ENCODE measurements at places on chromosomes 7 and 10.

GRCh38 chr7:18200855-18201254 lies 173.2 kb upstream of the PRPS1L1 start:
- no peak for DNase-seq

GRCh38 chr10:113709221-113709838 lies 29.6 kb downstream of the CASP7 start:
- DNase-seq, result peak; percentile 55

DNA sequence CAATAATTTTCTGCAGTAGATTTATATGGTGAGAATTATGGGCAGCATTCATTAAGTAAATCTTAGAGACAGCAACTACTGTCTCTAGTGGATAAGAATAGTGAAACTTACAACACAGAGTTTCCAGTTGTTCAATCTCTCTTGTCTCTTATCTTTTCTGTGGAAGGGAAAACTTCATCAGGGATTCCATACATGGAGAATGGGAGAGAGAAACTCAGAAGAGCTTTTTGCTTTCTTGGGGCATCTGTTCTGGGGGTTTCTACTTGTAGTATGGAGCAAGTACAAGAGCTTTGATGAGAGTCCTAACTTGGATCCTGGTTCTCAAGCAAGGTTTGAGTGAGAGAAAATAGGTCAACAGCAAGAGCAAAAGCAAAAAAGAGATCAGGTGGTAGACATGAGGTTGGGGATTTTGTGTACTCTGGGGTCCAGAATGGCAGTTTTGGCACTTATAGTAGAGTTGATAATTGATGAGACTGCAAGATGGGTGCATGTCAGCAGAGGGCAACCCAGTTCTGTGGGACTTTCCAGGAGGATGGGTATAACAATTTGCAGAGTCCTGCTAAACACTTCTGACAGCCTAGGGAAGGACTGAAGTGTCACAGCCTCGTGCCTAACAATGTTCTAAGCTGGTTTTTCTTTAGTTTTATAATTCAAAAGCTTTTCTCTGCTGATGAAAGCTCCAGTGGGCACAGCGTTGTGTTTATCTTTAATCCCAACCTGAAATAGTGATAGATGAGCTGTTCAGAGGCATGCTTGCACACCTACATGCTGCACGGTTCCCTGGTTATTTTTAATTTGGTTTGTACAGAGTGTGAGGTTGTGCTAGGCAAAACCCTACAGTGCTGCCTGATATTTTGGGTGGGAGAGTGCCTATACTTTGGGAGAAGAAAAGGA lies 32.0 kb upstream of the STRIP2 start:
- no peak for DNase-seq

DNA sequence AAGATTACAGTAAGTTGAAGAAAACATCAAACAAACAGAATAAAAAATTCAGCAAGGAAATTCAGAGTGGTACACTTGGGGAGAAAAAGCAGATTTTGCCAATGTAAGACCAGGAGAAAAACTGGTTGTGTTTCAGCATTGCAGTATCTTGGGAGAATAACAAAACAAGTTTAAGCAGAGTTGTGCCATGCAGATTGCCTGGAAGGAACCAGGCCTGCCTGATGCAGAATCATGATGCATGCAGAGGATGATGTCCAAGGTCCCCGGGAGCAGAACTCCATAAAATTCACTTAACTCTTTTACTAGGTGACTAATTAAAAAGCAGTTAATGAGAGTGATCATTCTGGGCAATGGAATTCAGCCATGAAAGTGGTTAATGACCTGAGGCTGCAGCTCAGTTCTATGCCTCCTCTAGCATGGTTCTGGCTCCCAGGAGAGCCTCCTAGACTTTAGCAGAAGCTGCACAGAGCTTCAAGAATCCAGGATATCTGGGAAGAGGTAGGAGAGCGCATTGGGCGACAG lies 379.7 kb upstream of the C7orf33 start:
- DNase-seq, result no peak

DNA sequence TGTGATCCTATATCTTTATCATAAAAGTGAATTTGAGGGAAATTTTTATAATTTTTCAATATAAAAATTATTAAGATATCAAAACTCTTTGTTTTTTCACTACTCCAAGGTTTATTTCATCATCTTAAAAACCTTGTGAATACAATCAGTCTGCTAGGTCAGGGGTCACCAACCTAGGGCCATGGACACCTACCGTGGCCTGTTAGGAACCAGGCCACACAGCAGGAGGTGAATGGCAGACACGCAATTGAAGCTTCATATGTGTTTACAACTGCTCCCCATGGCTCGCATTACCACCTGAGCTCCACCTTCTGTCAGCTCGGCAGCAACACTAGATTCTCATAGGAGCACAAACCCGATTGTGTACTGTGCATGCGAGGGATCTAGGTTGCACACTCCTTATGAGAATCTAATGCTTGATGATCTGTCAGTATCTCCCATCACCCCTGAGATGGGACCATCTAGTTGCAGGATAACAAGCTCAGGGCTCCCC lies 271.2 kb upstream of the C7orf33 start:
- no peak for DNase-seq

DNA sequence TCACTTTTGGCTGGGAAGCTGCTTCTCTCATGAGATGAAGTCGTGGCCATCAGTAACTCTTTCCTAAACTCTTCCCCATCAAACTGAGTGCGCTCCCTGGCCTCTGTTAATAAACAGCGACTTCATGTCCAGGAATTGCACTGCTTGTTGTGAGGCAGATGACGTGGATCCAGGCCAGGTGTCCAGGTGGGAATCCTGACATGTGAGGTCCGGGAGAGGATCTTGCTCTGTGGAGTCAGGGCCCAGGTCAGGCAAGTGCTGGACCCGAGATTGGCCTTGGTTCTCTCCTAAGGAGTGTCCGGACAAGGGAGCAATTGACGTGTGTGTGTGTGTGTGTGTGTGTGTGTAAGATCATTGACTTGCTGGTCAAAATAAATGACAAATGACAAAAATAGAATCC lies 362.7 kb downstream of the GLRX3 start:
- DNase-seq, result no peak

- no peak for DNase-seq
These were observed 36.0 kb downstream of the NRCAM start for GRCh38 chr7:108419961-108420908.

GRCh38 chr7:134954197-134955082 lies 31.9 kb upstream of the AGBL3 start:
- no peak for DNase-seq

GRCh38 chr7:42689626-42690025 lies 222.2 kb downstream of the C7orf25 start:
- DNase-seq, result no peak

GRCh38 chr10:31578951-31579350 lies 259.9 kb downstream of the ZEB1 start:
- no peak for DNase-seq

DNA sequence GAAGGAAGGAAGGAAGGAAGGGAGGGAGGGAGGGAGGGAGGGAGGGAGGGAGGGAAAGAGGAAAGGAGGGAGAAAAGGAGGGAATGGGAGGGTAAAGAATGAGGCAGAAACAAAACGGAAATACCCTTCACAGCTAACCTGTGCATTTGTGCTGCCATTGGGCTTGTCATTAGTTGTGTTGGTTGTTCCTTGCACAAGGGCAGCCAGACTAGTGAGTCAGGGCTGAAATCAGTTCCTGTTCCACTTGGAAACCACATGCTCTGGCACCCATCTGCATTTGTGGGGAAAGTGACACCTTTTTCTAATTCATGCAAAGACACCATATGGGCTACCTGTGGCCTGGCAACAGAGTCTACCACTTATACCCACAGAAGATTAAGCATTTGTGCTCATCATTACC lies 1004.0 kb upstream of the C7orf33 start:
- no peak for DNase-seq

GRCh38 chr7:48052748-48053147 lies 17.4 kb downstream of the C7orf57 start:
- DNase-seq, result no peak

GRCh38 chr10:92450896-92451295 lies 123.0 kb downstream of the IDE start:
- DNase-seq, result no peak

DNA sequence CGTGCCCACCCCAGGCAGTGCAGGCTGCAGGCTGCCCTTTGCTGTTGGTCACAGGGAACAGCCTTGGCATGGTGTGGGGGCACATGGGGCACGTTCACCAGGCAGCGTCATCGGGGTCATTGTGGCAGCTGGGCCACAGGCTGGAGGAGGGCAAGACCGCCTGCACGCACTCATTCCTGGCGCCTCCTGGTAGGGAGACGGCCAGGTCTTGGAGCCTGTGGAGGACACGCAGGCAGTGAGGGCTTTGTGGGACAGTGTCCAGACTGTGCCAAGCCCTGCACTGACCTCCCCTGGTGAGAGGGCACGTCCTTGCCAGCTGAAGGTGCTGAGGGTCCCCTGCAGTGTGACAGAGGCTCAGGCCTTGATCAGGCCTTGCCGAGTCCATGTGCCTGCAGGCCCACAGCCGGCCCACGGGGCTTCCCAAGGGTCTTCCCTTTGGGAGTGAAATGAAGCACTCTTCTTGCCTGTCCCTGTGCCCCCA lies 76.4 kb downstream of the NKX6-2 start:
- DNase-seq, result no peak

- no peak for DNase-seq
These were observed 202.9 kb downstream of the GRID1 start for GRCh38 chr10:86163522-86164173.

DNA sequence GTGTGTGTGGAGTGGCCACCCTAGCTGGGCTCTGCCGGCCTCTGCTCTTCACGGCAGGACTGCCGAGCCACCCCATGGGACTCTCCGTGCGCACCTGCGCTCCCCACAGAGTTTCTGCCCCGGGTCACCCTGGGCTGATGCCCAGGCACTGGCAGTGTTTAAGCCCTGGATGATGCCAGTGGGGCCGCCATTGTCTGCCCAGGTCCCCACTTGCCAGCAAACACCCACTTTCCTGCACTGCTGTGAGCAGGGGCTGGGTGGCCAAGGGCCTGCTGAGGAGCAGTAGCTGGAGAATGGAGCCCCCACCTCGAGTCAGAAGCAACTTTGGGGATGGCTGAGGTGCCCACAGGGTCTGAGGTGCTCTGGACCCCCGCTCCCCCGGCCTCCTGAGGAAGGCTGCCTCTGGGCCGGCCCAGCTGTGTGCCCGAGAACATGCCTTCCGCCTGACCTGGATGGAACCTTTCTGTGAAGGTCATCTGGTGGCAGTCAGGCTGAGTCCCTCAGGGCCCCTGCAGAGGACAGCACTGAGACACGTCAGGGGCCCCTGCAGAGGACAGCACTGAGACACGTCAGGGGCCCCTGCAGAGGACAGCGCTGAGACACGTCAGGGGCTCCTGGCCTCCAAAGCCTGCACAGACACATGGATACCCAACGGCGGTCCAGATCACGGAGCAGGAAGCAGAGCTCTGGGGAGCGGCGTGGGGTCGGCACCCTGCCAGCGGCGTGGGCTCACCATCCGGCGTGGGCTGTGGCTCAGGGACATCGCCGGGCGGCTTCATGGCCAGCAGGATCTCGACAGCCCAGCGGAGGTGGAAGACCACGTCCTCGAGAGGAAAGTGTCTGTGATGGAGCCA lies 62.0 kb downstream of the CFAP46 start:
- DNase-seq, result no peak

Data from fibroblast of skin of left quadriceps (primary cell).